ENCODE measurements at places on chromosomes 4 and X.

- no peak for DNase-seq
Observed at GRCh38 chr4:127822430-127822829, 40.3 kb downstream of the HSPA4L start.

DNA sequence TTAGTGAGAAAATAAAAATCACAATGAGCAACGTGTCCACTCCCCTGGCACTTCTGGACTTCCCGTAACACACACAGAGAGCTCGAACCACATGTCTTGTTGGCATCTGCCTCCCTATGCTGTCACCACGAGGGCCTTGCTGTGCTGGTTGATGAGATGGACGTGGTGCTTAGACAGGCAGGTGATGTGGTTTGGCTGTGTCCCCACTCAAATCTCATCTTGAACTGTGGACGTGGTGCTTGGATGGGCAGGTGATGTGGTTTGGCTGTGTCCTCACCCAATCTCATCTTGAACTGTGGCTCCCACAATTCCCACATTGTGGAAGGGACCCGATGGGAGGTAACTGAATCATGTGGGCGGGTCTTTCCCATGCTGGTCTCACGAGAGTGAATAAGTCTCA lies 40.0 kb downstream of the FGFRL1 start:
- no peak for DNase-seq

- DNase-seq: no peak
Observed at GRCh38 chrX:42824541-42824940, 46.6 kb upstream of the PPP1R2C start.

GRCh38 chr4:82777857-82778525 lies 20.6 kb downstream of the SCD5 start:
- no peak for DNase-seq

DNA sequence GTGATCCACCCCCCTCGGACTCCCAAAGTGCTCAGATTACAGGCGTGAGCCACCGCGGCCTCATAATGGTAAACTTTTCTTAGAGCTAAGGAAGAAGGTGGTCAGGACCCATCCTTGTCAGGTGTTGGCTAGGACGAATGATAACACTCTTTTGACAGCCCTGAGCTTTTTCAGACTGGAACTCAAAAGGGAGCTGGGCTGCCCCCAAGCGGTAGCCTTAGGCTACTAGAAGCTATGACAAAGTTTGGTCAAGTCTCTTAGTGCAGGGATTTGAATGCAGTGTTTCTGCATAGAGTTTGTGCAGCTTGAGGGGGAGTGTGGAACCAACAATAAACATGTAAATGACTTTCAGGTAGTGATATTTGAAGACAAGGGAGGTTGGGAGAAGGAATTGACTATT lies 11.8 kb upstream of the HSD17B10 start:
- no peak for DNase-seq

GRCh38 chr4:48991357-48991756 lies 5.3 kb downstream of the CWH43 start:
- DNase-seq: no peak

GRCh38 chr4:1010395-1011021 lies 918 bp upstream of the FGFRL1 start:
- peak; percentile 63 for DNase-seq

DNA sequence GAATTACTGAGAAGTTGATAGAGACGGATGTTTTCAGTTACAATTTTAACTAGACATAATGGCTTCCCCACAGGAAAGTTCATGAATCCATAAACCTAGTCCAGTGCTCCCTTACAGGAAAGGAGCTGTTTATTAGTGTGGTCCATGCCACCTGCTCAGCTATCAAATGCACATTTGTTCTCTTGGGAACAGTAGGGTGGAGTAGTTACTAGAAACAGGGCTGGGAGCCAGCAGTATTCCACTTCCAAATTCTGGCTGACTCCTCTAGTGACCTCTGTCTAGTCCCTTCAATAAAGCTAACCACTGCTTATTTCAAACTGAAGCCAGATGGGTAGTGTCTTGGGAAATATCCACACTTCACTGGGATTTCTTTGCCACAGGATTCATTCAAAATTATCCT lies 88.4 kb upstream of the TLL1 start:
- DNase-seq: no peak

DNA sequence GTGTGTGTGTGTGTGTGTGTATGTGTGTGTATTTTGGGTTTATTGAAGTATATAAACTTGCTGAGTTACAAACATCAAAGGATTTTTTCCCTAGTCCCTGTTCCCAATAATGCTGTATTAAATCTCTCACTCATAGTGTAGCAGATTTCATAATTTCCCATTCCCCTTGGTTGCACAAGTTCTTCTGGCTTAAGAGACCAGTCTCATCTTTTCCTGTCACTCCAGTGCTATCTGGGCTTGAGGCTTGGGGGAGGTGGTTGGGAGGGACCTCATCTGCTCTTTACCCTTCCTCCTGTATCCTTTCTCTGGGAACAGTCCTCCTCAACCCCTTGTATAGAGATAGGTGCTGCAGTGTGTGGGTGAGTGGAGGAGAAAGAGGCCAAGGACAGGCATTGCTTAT lies 285.4 kb upstream of the BOD1L1 start:
- DNase-seq: no peak

- no peak for DNase-seq
Observed at GRCh38 chr4:164783976-164784375, 30.0 kb downstream of the SMIM31 start.

DNA sequence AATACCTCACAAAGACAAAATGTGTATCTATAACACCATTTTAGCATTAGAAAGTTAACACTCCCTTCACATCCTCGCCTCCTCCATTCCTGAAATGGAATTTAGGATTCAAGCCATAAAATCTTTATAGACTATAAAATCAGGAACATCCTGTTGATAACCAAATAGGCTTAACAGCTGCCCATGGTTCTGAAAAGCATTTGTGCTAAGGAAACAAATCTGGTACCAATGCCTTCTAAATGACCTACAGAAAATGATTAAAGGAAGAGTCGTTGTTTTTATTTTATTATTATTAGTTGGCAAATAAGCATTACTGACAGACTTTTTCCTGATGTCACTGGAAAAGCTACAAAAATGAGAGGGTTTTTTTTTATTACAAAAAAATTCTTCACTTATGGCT lies 79.8 kb downstream of the PAPSS1 start:
- DNase-seq: no peak

GRCh38 chr4:15875663-15876460 lies 62.7 kb downstream of the FGFBP1 start:
- DNase-seq: no peak

- no peak for DNase-seq
Observed at GRCh38 chrX:129653971-129654651, 645 bp downstream of the APLN start.

- no peak for DNase-seq
Observed at GRCh38 chr4:48114412-48114811, 19.6 kb downstream of the TXK start.

- no peak for DNase-seq
Observed at GRCh38 chr4:125016892-125017299, 297.9 kb upstream of the FAT4 start.

- DNase-seq: no peak
Observed at GRCh38 chrX:30659421-30659820, 6.2 kb downstream of the GK start.

DNA sequence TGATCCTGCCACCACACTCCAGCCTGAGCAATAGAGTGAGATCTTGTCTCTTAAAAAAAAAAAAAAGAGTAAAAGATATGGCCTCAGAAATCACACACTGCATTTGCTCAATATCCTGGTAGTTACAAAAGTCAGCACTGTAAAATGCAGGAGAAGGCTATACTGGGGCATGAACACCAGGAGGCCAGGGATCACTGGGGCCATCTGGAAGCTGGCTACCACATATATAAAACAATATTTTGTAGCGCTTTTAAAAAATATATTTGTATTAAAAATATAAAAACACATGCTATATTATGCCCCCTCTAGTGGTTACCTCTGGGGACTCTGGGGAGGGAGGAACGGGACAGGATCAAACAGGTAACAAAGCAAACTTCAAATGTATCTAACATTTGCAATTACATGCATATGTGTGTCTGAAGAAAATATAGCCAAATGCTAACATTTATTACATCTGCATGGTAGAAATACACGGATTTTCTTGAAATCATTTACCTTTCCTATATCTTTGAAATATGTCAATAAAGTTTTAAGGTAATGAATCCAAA lies 4.0 kb downstream of the C4orf46 start:
- peak; percentile 27 for DNase-seq

- no peak for DNase-seq
Observed at GRCh38 chr4:110533590-110533910, 57.6 kb downstream of the ENPEP start.

DNA sequence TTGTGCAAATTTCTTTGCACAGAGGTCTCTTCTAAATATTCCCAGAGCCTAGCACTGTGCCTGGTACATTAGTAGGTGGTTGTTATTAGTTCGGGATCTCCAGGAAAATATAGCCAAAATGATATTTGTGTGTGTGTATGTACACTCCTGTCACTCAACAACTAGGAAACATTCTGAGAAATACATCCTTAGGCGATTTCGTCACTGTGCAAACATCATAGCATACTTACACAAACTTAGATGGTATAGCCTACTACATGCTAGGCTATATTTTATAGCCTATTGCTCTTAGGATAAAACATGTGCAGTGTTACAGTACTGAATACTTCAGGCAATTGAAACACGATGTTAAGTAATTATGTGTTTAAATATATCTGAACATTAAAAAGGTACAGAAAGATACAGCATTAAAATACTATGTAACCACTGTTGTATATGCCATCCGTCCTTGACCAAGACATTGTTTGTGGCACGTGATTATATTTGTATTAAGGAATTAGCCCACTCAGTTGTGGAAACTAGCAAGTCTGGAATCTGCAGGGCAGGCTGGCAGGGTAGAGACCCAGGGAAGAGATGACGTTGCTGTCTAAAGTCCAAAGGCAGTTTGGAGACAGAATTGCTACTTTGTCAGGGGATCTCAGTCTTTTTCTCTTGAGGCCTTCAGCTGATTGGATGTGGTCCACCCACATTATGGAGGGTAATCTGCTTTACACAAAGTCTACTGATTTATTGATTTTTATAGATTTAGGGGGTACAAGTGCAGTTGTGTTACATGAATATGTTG lies 106.9 kb downstream of the COL4A6 start:
- no peak for DNase-seq

DNA sequence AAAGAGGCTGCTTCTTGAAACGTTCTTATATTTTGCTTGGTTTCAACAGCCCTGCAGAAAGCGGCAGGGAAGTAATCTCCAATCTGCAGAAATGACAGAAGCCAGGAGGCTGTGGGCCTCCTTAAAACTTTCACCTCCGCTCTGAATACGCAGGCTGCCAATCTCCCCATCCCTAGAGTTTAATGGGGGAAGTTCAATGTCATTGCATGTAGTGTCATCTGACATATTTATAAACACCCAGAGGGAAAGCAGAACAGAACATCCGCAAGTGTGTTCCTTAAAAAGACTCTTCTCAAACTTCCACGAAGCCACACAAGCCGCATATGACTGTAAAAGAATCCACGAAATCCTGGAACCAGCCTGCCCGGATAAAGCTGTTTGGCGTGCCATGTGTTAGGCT lies 148.8 kb upstream of the TBL1X start:
- DNase-seq: no peak

- no peak for DNase-seq
Observed at GRCh38 chr4:142331132-142331531, 515.0 kb downstream of the INPP4B start.

Measured in Caki2 (cell line).